Fibroblast of upper back skin (primary cell): ENCODE measurements at places on chromosomes 13 and 19.

- DNase-seq: peak; percentile 95
Measured at GRCh38 chr13:37621811-37622361, 23.3 kb upstream of the POSTN start.

GRCh38 chr19:6185835-6186834, 50.7 kb downstream of the ACSBG2 start:
- DNase-seq: no peak

- DNase-seq: peak; percentile 45
Measured at GRCh38 chr19:48489608-48490216, 20.5 kb downstream of the CYTH2 start.

- DNase-seq: peak; percentile 58
Measured at GRCh38 chr13:23462815-23463559, 29.5 kb upstream of the SACS start.

GRCh38 chr13:110317093-110317492, 10.0 kb downstream of the COL4A2 start:
- DNase-seq: no peak

DNA sequence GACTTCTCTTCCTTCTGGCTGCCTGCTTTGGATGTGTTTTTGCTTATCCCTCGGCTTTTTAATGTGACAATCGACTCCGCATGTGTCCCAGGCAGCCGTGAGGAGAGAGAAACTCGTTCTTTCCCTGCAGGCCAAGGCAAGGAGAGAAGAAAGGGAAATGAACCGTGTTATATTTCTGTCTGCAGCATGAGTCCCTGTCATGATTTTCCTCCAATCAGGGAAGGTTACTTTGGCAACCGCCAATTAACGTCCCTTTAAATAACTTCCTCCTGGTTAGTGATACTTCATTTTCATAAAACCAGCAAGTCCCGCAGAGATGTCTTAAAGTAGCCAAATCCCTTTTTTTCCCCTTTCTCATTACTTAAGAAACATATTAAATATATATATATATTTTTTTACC, 42.6 kb downstream of the RFC3 start:
- DNase-seq: no peak

- no peak for DNase-seq
Measured at GRCh38 chr13:24187185-24187584, 26.7 kb downstream of the SPATA13 start.

GRCh38 chr13:66425741-66426140, 804.4 kb downstream of the PCDH9 start:
- DNase-seq: peak; percentile 53

DNA sequence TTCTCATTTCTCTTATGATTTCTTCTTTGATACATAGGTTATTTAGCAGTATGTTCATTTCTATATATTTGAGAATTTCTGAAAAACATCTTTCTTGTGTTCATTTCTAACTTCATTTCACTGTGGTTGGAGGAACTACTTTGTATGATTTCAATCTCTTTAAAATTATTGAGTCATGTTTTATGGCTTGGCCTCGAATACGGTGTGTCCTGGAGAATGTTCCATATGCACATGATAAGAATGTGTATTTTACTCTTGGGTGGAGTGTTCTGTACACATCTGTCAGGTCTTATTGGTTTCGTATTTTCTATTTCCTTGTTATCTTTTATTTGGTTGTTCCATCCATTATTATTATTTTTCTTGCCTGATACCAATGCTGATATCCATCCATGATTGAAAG, 22.9 kb downstream of the DNM2 start:
- no peak for DNase-seq
